ENCODE measurements at places on chromosomes 3 and 15.

DNA sequence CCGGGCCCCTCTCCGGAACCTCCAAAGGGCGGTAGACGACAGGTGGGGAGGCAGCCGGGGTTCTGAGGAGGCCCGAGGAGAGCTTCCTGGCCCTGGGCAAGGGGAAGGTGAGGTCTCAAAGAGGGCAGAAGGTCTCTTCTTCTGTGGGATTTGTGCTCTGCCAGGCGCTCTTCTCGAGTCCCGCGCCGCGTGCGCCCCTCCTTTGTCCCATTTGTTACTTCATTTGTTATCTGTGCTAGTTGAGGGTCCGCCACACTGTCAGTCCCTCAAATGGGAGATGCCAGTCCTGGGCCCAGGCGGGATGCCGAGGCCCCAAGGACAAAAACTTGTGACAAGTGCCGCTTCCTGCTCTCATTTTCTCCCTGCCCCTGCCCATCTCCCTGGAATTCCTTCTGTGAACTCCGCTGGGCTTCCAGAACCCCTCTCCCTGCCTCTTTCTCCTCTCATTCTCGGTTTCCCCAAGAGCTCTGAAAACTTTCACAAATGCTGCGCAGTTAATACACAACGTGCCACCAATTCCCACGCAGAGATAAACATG lies 1.5 kb downstream of the ST8SIA2 start:
- DNase-seq, result no peak

- DNase-seq, result no peak
Measured at GRCh38 chr3:64806668-64807605, 119.1 kb upstream of the ADAMTS9 start.

DNA sequence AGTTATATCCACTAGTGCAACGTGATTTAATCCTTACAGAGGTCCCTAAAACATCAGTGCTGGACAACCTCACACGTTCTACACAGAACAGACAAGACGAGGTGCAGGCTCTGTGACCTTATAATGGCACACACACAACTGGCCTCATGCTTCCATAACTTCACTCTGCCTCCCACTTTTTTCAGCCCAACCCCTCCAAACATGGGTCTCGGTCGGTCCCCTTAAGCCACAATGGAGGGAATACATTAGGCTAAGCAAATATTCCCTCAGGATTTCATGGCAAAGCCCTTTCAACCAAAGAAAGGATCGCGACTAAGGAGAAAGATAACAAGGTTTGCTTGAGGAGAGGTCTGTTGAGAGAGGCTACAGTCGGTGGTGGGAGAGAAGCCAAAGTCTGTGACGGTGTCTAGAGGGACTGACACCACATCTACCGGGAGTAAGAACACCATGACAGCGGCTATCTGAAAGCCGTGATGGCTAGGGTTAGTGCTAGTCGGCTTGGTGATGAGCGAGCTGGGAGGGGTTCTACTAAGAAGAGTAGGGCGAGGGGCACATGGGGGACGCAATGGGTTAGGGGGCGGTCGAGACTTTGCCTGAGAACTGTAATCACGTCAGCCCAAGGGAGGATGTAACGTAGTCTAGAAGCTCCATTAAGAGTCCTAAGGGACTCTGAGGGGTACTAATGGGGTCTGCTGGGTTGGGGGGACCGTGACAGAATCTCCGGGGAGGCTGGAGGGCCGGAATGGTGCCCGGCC lies 1.0 kb downstream of the MYO9A start:
- DNase-seq, result no peak

GRCh38 chr3:106811376-106811775 lies 565.9 kb upstream of the CCDC54 start:
- no peak for DNase-seq

DNA sequence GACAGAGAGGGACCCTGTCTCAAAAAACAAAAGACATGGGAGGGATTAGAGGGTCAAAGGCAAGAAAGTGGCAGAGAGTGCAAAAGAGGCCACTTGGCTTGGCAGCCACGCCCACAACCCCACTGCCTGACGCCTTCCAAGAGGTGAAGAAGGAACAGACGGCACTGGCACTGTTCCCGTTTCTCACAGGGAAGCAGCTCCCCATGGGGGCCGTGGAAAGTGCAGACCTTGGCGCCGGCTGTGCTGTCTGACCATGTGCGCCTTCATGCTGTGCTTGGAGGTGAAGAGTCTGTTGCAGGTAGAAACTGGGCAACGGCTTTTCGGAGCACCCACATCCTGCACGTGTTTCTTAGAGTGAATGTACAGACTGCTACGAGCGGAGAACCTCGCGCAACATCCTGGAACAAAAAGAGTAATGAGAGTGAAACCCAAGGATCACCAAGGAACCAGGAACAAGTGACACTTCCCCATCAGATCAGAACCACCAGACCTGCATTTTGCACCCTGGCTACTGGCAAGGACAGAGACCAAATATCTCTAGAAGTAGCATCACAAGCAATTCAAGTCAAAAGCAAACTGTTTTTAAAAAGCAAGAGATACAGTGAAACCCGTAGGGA lies 9.7 kb downstream of the ZXDC start:
- no peak for DNase-seq

DNA sequence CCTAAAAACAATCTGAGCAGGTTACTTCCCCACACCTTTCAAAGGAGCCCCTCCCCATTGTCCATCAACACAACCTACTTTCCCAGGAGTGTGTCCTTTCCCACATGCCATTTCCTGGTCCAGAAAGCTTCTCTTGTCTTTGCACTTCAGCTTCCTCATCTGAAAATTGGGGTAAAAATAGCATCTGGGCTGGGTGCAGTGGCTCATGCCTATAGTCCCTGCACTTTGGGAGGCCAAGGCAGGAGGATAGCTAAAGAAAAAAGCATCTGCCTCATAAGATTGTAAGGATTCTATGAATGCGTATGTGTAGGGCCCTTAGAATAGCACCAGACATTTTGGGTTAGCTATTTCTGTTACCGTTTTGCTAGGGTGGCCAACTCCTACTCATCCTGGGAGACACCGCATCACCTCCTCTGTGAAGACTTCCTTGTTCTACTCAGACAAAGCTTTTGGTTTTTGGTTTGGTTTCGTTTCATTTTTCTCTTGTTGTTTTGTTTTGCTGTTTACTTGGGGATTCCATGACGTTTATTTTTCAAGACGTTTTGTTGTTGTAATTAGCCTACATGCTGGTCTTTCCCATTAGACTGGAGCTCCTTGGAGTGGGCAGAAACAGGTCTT lies 224.4 kb upstream of the TLE3 start:
- DNase-seq, result no peak
